GM23338 (cell line): ENCODE measurements at places on chromosomes 1 and 21.

- H3K4me1 ChIP-seq: 0 out of 2 replicates have a peak, but pooled peaks cover 2% of the 10 kb centered on the region
- no peak overlapping the region for H3K27ac ChIP-seq
- no peaks in the 10 kb centered on the region for H3K36me3 ChIP-seq
- no peak for DNase-seq
Observed at GRCh38 chr1:94382201-94382600, 36.0 kb upstream of the ABCD3 start.

DNA sequence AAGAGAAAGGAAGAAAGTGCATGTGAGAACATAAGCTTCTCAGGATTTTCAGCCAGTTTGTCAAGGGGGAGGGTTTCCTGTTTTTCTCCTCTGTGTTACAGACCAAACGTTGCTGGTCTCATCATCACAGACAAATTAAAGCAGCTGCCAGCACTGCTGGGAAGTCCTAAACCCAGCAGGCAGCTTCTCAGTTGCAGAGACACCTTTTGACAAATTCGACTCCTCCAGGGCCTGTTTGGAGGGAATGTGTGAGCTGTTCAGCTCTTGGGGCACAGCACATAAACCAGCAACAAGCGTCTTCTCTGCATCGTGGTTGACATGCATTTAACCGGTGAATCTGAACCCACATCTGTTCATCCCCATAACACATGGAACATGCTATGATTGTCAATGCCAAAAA, 454.6 kb upstream of the RUNX1 start:
- no peak overlapping the region for H3K27ac ChIP-seq
- H3K4me3 ChIP-seq: no peak overlapping the region
- no peaks in the 10 kb centered on the region for H3K36me3 ChIP-seq
- DNase-seq: no peak
- peaks cover 56% of the 10 kb centered on the region for H3K4me1 ChIP-seq

GRCh38 chr1:6358144-6358624, 35.4 kb downstream of the ACOT7 start:
- no peak overlapping the region for H3K4me3 ChIP-seq
- H3K27ac ChIP-seq: no peak overlapping the region
- no peaks in the 10 kb centered on the region for H3K36me3 ChIP-seq
- no peaks in the 10 kb centered on the region for H3K27me3 ChIP-seq
- peaks cover 22% of the 10 kb centered on the region for H3K4me1 ChIP-seq

GRCh38 chr1:209607795-209608178, 24.3 kb downstream of the CAMK1G start:
- no peaks in the 10 kb centered on the region for H3K27me3 ChIP-seq
- no peak overlapping the region for H3K27ac ChIP-seq
- H3K4me1 ChIP-seq: no peaks in the 10 kb centered on the region
- DNase-seq: no peak
- H3K36me3 ChIP-seq: no peaks in the 10 kb centered on the region
